Fibroblast of skin of right quadriceps (primary cell): ENCODE measurements at places on chromosomes 11 and 22.
A peak's percentile ranks its signal among the peaks of the same experiment; 100 is the strongest.

DNA sequence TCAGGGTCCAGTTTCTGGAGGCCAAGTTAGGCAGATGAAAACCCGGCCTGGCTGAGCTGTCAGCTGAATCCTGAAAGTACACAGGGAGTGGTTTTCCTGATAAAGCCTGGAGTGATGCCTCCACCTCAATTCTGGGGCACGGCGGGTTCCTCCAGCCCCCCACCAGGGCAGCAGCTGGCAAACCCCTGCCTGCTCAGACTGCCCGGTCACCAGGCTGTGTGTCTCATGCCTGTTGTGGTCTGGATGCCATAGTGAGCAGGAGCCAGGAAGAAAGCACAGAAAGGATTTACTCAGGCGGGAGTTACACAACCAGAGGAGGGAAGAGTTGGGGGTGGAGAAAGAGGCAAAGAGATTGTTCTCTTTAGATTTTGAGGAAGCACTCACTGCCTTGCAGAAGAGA, 119.9 kb upstream of the RASSF10 start:
- DNase-seq = peak; percentile 70

DNA sequence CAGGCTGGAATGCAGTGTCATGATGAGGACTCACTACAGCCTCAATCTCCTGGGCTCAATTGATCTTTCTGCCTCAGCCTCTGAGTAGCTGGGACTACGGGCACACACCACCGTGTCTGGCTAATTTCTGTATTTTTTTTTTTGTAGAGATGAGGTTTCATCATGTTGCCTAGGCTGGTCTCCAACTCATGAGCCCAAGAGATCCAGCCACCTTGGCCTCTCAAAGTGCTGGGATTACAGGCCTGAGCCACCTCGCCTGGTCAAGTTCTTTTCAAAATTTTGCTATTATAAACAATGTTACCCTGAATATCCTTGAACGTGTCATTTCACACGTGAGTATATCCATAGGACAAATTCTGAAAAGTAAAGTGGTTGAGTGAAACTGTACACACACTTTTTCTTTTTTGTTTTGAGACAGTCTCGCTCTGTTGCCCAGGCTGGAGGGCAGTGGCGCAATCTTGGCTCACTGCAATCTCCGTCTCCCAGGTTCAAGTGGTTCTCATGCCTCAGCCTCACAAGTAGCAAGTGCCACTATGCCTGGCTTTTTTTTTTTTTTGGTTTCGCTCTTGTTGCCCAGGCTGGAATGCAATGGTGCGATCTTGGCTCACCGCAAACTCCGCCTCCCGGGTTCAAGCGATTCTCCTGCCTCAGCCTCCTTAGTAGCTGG, 21.6 kb upstream of the EP300 start:
- DNase-seq = no peak

GRCh38 chr11:59223611-59224010, 10.9 kb upstream of the MPEG1 start:
- peak; percentile 23 for DNase-seq

DNA sequence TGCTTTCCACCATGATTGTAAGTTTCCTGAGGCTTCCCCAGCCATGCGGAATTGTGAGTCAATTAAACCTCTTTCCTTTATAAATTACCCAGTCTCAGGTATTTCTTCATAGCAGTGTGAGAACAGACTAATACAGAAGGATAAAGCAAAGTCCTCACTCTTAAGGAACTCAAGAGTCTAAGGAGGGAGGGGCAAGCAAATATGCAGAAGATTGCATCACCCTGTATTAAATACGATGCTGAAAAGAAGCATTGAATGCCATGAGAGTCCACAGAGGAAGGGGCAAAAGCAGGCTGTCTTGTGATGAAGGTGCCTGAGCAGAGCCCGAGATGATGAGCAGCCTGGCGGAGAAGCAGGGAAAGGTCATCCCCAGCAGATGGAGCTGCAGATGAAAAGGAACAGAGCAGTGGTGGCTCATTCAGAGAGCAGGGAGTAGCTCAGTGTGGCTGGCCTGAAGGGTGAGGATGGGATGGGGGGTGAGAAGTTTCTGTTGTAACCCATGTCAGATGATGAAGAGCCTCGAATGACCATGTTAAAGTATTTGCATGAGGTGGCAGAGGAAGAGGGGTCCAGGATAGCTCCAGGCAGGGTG, 6.3 kb upstream of the IZUMO1R start:
- DNase-seq = no peak

DNA sequence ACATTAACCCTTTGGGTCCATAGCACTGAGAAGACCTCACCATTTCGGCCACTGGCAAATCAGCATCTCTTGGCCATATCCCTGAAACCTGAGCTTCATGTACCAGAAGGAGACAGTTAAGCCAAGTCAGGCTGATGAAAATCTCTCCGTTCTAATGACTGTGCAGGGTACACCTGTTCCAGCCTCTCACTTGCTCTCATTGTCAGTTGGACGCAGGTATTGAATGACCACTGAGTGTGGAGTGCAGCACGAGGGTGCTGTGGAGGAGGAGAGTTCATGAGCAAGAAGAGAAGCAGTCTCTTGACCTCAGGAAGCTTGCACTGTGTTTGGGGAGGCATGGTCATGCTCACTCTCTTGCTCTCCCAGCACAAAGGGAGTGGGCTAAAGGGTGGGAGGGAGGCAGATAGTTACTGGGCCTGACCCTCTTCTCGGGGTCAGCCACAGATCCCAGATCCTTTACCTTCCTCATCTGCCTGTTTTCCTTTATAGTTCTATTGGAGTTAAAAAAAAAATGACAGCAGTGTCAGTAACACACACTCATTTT, 65.2 kb downstream of the ZBTB16 start:
- no peak for DNase-seq

GRCh38 chr22:38925571-38926041, 31.8 kb upstream of the APOBEC3A start:
- no peak for DNase-seq

- DNase-seq = no peak
Observed at GRCh38 chr11:17012712-17013547, 1.3 kb downstream of the PLEKHA7 start.

DNA sequence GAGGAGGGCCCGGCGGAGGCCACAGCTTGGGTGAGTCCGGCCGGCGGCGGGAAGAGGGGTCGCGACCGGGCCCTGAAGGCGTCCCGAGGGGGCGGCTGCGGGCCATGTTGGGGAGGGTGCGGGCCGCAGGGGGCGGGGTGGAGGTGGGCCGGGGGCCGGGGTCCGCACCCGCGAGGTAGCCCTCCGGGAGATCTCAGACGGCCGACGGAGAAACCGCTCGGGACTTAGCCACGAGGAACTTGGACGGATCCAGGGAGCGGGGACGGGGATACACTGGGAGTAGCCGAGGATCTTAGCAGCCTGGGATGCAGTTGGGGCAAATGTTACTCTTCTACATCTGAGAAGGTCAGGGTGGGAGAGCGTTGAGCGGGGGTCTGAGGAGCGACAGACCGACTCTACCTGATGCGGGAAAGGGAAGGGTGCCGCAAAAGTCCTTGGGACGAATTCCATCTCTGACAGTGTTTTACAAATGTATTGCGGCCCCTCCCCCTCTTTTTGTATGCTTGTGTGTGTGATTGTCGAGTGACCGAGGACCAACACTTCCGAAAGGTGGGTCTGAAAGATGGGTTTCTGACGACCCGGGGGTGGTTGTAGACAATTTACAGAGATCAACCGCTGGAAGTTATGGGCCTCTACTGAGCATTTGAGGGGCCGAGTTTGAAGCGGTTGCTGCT, 658 bp downstream of the STIP1 start:
- no peak for DNase-seq
